Hepatocyte (in vitro differentiated cells): ENCODE measurements at places on chromosomes 6 and 20. TPM values are rescaled to one million over a fixed set of nuclear protein-coding genes. Genes with fewer than 3 reads are reported as not detected.

DNA sequence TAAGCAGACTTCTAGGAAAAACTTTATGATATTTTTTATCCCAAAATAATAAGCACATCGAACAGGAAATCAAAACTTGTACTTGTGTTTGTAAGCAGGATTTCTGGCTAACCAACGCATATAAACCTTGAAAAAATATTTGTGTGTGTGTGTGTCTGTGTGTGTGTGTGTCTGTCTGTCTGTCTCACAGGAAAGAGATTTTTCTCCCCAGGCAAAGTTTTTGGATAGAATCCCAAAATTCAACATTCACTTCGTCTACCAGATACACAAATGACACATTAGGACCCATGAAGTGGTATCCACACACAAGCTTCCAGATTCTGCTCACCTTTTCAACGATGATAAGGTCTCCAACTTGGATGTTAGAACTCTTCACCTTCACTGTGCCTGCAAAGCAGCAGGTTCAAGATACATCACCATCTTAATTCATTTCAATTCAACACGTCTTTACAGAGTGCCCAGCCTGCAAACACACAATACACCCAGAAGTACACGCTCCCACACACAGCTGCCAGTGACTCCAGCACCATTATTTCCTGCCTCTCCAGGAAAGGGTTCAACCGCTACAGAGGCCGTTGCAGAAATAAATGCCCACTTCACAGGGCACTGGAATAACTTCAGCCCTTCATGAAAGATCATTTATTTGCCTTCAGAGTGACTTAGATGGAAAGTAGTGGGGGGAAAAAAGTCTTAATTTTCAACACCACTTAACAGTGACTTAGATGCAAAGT lies 70.9 kb downstream of the ATP9A start:
- DNase-seq: no peak
- no peak overlapping the region for H3K4me3 ChIP-seq
- no peaks in the 10 kb centered on the region for H3K36me3 ChIP-seq
- H3K27ac ChIP-seq: peak overlapping the region; percentile 72

DNA sequence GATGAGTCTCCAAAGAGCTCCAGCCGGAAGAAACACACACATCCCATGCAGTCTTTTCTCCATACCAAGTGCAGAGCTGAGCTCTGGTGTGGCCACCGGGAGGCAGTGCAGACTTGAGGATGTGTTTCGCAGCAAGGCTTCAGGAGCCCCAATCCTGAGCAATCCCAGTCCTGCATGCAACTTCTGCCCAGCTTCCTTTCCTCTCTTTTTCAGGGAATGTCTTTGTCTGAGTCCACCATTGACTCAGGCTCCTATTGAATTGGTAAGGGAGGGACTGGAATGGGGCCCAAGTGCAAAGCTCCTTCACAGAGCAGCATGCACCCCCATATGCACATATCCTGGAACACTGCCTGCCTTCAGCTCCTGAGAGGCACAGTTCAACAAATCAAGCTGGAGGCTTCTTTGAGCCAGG lies 50.5 kb upstream of the ASIP start:
- no peaks in the 10 kb centered on the region for H3K27me3 ChIP-seq
- no peak overlapping the region for H3K27ac ChIP-seq
- peak; percentile 88 for DNase-seq
- H3K4me1 ChIP-seq: no peaks in the 10 kb centered on the region
- no peaks in the 10 kb centered on the region for H3K36me3 ChIP-seq

GRCh38 chr6:153425536-153425935 lies 294.5 kb upstream of the RGS17 start:
- H3K36me3 ChIP-seq: no peaks in the 10 kb centered on the region
- no peaks in the 10 kb centered on the region for H3K4me1 ChIP-seq
- no peak for DNase-seq

DNA sequence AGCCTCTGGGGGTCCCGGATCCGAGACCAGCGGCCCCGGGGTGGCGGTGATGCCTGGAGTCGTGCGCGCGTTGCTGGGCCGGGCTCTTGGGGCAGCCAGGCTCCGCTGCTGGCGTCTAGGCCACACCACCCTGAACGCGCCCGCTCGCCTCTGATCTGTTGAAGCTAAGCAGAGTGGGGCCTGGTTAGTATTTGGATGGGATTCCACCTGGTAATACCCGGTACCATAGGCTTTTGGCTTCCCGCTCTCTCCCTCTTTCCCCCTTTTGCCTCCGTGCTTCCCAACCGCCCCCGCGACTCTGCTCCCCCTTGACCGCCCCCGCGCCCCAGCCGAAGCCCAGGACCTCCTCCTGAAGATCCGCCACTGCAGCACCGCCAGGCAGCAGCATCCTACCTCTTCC lies 1383.5 kb upstream of the DEFB115 start:
- H3K27me3 ChIP-seq: no peaks in the 10 kb centered on the region
- no peaks in the 10 kb centered on the region for H3K4me1 ChIP-seq
- no peak overlapping the region for H3K4me3 ChIP-seq

DNA sequence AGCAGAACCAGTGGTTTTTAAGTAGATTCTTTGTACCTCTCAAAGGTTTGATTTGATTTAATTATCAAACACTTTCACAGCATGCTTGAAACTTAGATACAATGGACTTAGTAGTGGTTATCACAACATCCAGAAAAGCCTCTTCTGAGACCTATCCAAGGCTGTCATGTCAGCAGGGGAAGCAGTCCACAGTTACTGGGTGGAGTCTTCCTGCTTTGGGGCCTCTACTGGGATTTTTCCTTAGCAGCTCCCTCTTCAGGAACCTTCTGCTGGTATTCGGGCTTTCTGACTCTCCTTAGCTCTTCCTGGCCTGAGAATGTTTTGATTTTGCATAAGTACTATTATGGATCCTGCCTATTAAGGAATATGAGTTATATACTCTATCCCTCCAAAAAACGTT lies 36.0 kb downstream of the ARFGEF2 start:
- no peak overlapping the region for H3K4me3 ChIP-seq
- no peak for DNase-seq
- no peaks in the 10 kb centered on the region for H3K27me3 ChIP-seq
- peaks cover 4% of the 10 kb centered on the region for H3K4me1 ChIP-seq

CDH4 gene
- polyA plus RNA-seq: 0.58 and 0.73 TPM in 2 replicates

PKHD1 gene
- polyA plus RNA-seq: 0.47 and 1.0 TPM in 2 replicates
